Caki2 (cell line): ENCODE measurements at places on chromosomes 4 and X.

DNA sequence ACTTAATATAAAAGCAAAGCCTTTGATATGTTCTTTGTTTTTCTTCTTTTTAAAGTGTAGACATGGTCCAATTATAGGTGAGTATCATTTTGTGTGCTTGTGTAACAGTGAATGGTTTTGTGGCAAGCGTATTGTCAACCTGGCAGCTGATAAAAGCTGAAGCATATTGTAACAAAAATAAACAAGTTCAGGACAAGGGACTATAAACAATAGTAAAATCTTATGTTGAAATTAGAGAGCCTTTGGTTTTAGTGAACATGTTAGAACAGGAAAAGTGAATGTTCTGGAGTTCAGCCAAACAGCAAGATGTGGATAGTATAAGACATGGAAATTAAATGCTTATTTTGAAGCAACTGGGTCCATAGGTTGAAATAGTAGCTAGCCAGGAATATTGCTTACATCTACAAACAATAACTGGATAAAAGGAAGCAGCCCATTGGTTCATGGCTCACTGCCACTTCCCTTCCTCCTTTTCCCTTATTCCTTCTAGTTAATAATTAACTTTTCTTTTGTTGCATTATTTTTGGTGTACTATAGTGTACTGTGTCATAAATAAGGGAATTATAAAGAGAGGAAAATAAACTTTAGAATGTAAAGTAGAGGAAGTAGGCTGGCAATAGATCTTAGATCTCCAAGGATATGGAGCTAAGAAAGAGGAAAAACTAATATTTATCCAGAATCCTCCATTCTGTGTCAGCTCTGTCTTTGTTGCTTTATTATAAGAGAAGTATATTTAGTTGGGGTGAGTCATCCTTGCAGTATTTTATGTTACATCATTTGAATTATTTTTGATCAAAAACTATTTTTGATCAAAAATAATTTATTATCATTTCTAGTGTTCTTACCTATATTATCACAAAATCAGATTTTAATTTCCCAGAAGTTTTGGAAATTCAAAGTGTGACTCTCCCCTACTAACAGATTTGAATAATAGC is 65.6 kb downstream of the MRPL1 start:
- peak; percentile 31 for DNase-seq

- no peak for DNase-seq
Observed at GRCh38 chrX:103101299-103102042, 8.5 kb upstream of the NXF3 start.

DNA sequence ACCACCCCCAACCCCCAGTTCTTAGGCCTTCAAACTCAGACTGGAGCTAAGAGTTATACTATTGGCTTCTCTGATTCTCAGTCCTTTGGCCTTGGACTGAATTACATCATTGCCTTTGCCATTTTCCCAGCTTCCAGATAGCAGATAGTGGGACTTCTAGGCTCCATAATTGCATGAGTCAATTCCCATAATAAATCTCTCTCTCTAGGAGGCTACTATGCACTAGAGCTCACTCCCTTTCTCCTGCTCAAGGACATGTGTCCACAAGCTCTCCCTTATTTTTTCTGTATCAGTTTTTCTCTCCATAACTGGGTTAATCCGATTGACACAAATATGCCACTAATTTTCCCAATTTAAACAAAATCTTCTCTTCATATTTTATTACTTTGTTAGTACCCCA is 103.4 kb downstream of the REELD1 start:
- DNase-seq: no peak

GRCh38 chr4:7860600-7861163 is 79.0 kb downstream of the AFAP1 start:
- DNase-seq: no peak

DNA sequence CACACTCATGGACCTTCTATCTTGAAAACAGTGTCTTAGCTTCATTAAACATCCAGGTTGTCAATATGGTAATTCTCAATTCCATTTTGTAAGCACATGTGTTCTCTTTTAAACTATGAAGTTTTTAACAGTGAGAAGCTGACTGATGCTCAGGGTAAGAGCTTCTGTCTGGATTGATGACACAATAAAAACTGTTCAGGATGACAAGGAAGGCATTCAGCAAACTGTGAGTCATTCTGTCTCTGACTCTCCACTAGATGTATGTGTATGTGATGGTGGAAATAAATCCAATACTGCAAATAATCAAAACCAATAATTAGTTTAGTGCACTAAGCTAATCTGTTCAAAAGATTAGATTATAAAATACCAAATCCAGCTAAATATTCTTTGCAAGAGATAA is 115.3 kb upstream of the ARX start:
- DNase-seq: no peak

GRCh38 chr4:164116286-164116685 is 621.8 kb downstream of the TMA16 start:
- DNase-seq: no peak

DNA sequence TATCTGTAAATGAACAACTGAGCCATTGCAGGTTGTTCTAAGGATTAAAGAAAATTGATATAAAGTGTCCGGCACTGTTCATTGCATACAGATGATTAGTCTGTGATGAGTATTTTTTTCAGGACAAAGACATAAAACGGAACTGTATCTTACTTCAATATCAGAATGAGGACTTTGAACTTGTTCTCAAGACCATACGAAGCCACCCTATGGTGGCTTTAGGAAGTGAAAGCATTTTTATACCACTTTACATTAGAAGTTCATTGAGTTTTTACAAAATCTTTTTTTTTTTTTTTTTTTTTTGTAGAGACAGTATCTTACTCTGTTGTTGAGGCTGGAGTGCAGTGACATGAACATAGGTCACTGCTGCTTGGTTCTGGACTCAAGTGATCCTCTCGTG is 45.2 kb upstream of the TRIM2 start:
- DNase-seq: no peak
